Trophoblast cell (in vitro differentiated cells and primary cell): ENCODE measurements at places on chromosomes 1 and 21.
A peak's percentile ranks its signal among the peaks of the same experiment; 100 is the strongest.

DNA sequence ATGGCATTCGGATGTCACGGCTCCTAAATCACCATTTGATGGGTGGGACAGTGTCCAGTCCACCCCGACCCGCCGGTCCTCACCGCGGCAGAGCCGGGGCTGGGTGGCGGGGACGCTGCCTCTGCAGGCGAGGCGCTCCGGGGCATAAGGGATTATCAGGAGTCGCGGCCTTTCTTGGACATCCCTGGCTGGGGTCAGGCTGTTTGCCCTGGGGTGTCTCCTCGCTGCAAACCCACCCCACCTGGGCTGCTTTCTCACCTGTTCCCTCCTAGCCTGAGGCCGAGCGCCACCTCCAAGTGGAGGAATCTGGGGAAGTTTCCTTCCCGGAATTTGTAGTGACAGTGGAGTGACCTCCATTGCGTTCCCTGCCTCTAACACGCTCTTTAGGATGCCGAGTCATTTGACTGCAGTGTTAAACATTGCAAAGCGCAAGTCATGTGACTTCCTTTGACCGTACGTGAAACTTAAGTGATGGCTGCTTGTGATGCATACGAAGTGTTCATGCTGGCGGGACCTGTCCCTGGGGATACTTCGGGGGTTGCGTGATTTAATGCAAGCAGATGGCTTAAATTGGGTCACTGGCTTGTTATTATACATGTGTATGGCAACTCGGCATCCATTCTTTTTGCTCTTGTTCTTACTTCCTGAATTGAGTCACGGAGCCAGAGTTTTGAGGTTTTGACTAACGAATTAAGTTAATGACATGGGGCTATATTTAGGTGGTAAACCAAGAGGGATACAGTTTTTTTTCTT, 536 bp downstream of the LGALS8 start:
- H3K27ac ChIP-seq: no peak overlapping the region
- peak; percentile 84 for DNase-seq

DNA sequence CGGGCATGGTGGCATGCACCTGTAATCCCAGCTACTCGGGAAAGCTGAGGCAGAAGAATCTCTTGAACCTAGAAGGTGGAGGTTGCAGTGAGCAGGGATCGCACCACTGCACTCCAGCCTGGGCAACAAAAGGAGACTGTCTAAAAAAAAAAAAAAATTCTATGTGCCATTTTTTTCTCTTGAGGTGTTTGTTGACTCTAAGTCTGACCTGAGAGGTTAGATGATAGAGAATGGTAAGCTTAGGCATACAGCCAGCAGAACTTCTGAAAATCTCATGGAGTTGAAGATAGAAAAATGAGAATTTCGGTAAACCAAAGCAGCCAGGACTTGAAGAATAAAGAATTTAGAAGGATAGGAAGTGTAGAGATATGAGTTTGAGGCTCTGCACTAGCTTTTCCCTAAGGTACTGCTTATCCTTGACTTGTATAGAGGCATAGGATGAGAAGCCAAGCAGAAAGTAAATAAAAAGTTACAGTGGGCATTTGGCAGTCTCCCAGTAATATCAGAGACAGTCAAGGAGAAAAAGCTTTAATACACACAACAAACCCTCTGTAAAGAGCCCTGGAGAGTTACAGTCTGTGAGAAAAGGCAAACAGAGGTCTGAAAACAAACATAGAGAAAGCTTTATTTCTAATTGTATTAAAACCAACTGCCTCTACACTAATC, 24.3 kb downstream of the F13B start:
- no peak for DNase-seq
- no peak overlapping the region for H3K27ac ChIP-seq
- H3K4me1 ChIP-seq: no peaks in the 10 kb centered on the region
- H3K4me3 ChIP-seq: no peak overlapping the region
- H3K27me3 ChIP-seq: no peaks in the 10 kb centered on the region

DNA sequence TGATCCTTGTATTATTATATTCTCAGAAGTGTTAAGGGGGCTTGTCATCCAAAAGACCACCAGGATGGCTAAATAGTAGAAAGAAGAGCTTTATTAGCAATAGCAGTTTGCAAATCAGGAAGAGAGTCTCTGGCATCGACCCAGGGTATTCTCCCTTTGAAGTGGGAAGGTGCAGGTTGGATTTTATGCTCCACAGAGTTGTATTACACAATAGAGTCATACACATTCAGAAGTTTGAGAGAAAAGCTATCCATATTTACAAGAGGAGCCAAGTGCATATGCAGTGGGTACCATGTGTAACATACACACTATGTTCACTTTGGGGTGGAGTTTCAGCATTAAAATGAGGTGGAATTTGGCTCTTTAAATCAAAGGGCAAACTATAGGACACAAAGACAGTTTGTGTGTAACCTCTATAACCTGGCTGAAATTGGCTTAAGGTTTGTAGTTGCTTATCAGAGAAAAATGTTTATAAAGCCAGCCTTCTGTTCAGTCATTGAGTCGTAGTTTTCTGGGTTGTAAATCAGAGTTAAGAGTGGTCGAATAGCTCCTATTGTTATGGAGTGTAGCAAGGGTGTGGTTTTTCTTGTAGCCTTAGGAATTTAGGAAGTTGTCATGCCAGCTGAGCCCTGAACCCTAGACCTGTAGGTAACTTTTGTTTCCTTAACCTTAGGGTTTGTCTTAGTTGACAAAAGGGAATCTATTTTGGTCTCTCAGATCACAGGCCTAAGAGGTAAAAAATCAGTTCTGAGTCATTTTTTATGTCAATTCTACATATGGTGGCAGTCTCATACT, 125.3 kb downstream of the DNM3 start:
- DNase-seq: no peak
- H3K27ac ChIP-seq: no peak overlapping the region
- no peak overlapping the region for H3K4me3 ChIP-seq
- H3K36me3 ChIP-seq: no peaks in the 10 kb centered on the region

DNA sequence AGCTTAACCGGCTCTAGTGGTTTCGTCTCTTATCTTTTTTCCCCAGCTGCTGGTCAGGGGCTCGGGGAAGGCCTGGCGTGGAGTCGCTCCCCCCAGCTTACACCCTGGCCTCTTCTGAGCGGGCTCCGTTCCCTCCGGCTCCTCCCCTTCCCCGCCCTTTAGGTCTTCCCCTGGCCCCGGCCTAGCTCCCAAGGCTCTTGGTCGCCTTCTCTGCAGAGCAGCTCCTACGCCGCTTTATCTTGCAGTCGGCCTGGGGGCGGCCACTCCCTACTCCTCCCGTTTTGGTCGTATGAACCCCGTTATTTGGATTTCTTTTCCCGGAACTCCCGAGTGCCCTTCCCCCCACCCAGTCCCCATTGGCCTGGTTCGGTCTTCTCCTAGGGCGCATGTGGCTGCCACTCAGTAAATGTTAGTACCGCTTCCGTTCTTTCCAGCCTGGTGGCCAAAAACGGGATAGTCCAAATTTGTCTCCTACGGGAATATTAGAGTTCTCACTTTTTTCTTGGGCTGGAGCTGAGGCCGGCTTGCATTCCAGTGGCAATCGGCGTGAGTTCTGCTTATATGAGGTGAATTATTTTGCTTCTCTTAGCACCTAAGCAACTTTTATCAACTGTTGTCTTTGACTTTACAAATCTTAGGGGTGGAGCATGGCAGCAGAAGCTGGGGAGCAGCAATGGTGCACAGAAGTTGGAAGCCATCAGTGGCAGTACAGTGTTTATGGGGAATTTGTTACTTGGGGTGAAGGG, 467 bp downstream of the THRAP3 start:
- H3K4me1 ChIP-seq: peaks cover 9% of the 10 kb centered on the region
- H3K27ac ChIP-seq: peak overlapping the region; percentile 90
- peaks cover 16% of the 10 kb centered on the region for H3K36me3 ChIP-seq
- peak; percentile 80 for DNase-seq
- H3K4me3 ChIP-seq: peak overlapping the region; percentile 81
- no peaks in the 10 kb centered on the region for H3K27me3 ChIP-seq

DNA sequence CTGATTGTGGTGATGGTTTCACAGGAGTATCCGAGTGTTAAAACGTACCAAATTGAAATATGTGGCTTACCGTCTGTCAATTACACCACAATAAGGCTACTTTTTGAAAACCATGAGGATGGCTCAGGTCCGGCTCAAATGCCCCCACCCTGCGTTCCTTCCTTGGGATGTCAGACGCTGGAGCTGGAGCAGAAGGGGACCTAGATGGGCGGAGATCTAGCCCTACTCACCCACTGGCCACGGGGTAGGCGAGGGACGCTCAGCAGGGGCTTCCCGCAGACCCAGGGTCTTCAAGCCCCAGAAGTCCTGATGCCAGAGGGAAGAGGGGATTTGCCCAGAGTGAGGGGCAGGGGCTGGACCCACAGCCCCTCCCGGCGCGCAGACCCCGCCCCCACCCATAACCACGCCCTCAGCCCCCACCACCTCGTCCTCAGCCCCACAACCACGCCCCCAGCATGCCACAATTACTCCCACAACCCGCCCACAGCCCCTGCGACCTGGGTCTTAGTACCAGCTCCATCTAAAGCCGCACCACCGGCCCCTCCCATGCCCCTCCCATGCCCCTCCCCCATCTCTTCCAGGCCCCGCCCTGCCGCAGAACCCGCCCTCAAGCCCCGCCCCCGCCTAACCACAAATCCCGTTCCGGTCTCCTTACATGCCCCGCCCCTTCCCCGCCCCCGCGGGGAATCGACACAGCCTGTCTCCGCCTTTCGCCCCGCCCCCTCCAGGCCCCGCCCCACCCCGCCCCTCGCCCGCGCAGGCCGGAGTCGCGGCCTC, at the start of gene LRRC3:
LRRC3 (plus strand) TSS at position 764 of the 777 bp plus-strand sequence. CDS start 1,135 bp downstream, outside the sequence.
- no peaks in the 10 kb centered on the region for H3K36me3 ChIP-seq
- H3K4me3 ChIP-seq: peak within 1 kb of the TSS; percentile 76
- DNase-seq: peak; percentile 91
- no peaks in the 10 kb centered on the region for H3K27me3 ChIP-seq

DNA sequence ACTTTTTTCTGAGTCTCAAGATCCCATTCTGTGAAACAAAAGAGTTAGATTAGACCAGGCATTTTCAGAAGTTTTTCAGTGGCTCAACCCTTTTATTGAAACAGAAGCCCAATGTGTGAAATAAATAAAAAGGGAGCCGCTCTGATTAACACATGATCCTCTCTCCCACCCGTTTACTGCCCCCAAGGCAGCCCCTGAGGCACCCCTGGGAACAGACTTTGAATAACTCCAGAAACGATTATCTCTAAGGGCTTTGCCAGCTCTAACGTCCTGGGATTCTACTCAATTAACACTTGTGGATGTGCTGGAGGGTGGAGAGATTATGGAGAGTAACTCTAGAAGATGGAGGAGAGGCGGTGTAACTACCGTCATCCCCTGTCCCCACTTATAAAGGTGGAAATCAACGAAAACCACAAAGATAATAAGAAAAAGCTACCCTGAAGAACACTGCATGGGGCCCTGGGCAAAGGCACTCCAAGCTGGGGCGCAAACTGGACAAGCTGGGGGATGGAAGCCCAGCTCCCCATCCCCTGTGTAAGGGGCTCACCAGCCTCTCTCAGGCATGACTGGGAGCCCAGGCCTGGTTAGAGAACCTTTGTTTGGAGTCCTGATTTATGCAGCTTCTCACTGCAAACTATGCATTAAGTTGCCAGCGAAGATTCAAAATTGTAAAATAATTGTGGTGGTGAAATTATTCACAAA, 39.0 kb upstream of the GRIK3 start:
- no peak for DNase-seq
- H3K4me1 ChIP-seq: no peaks in the 10 kb centered on the region
- no peaks in the 10 kb centered on the region for H3K27me3 ChIP-seq
- H3K27ac ChIP-seq: no peak overlapping the region
- no peaks in the 10 kb centered on the region for H3K36me3 ChIP-seq

DNA sequence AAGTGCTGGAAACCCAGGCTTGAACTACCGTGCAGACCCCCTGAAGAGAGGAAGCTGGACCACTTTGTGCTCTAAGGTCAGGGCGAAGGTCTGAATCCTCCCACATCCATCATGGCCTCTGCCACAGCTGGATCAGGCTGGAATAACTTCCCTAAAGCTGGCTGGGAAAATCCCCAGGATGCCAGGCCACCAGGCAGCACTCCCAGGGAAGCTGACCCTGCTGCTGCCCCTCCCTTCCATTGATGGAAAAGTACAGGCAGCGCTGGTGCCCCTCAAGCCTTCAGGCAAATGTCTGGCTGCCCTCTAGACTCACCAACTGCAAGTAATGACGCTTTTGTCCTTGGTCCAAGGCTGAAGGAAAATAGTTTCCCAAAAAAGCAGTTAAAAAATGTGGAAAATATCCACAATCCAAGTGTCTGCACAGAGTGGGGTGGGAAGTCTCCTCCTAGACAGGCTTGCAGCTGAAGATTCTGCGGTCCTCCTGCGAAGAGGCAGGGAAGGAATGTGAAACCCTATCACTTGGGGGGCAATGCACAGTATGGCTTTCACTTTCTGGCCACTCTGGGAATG, 39.9 kb upstream of the TSPAN2 start:
- H3K4me3 ChIP-seq: no peak overlapping the region
- DNase-seq: no peak
- H3K27ac ChIP-seq: no peak overlapping the region

DNA sequence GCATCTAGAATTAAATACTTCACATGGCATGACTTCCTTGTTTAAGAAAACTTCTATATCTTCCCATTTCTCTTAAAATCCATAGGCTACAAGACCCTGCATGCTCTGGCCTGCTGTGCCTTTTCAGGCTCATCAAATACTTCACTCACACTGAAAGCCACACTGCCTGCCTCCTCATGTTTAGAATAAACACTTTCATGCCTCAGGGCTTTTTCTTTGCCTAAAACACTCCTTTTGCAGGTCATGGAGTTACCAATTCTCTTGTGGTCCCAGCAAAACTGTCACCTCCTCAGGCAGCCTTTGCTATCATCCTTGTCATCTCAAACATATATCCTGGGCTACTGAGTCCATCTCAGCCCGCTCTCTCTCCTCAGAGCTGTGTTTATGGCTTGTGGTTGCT, 5.5 kb downstream of the SGIP1 start:
- peaks cover 14% of the 10 kb centered on the region for H3K4me1 ChIP-seq
- H3K27ac ChIP-seq: no peak overlapping the region
- H3K4me3 ChIP-seq: no peak overlapping the region
- no peaks in the 10 kb centered on the region for H3K27me3 ChIP-seq
- DNase-seq: no peak

GRCh38 chr1:22044690-22045420, 7.7 kb upstream of the CDC42 start:
- H3K36me3 ChIP-seq: no peaks in the 10 kb centered on the region
- H3K27ac ChIP-seq: no peak overlapping the region
- no peaks in the 10 kb centered on the region for H3K27me3 ChIP-seq
- no peak overlapping the region for H3K4me3 ChIP-seq
